ENCODE measurements at places on chromosomes 11 and 22.

DNA sequence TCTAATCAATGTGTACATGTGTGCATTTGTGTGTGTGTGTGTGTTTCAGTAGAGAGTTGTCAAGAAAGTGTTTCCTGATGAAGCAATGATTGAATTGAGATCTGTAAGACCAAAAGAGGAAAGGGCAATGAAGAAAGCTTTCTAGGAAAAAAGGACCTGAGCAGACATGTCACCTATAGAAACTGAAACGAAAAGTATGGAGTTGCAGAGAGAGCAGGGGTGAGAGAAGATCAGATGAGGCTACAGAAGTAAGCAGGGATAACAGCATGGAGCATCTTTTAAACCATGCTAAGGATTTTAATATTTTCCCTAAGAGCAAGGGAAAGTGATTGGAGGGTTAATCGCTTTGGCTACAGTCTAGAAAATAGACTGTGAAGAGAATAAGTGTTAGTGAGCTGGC lies 1459.4 kb upstream of the TENM4 start:
- no peak for DNase-seq

GRCh38 chr11:128227466-128227865 lies 359.9 kb downstream of the ETS1 start:
- DNase-seq: no peak

GRCh38 chr11:82864268-82864667 lies 36.0 kb downstream of the PRCP start:
- DNase-seq: peak; percentile 34

DNA sequence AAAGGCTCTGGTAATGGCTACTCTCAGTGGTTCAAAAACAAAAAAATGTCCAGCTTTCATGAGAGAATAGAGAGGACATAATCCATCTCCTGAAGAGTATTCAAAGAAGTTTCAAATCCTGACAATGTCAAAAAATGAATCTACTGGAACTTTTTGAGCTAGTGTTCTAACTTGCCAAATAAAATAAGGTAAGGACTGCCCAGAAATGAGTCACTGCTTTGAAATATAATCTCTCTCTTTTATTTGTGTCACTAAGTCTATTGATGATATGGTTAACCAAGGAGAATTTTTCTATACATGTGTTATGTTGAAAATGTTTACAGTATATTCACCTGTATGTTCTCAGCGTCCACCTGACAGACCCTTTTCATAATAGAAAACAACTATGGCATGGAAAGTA lies 3.4 kb downstream of the GUCY1A2 start:
- no peak for DNase-seq

GRCh38 chr11:289712-290620 lies 1.0 kb downstream of the PGGHG start:
- no peak for DNase-seq

- no peak for DNase-seq
These were observed 29.5 kb downstream of the KCNJ1 start for GRCh38 chr11:128837627-128838026.

DNA sequence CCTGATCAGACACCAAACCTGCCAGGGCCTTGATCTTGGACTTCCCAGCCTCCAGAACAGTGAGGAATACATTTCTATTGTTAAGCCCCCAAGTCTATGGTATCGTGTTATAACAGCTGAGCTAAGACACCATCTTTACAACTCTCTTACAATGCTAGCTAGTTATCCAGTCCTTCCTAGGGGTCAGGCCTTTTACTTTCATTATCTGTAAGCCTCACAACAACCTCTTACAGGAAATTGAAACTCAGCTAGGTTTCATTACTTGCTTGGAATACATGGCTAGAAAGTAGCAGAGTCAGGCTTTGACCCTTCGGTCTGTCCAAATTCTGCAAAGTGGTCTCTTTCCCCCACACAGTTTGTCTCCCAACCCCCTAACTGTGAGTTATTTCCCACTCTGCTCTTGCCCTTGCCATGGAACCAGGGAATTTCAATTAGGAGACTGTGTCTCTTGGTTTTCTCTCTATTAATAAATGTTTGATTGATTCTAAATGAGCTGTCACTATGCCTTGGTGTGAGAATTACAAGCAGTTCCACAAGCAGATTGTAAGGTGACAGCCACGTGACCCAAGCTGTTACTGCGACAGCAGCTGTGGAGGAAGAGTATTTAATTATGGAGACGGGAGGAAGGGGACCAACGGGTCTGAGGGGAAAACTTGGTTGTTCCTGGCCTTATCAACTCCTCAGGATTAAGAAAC lies 38.4 kb upstream of the CLMP start:
- no peak for DNase-seq

GRCh38 chr11:87942786-87943185 lies 232.5 kb downstream of the RAB38 start:
- DNase-seq: peak; percentile 20

DNA sequence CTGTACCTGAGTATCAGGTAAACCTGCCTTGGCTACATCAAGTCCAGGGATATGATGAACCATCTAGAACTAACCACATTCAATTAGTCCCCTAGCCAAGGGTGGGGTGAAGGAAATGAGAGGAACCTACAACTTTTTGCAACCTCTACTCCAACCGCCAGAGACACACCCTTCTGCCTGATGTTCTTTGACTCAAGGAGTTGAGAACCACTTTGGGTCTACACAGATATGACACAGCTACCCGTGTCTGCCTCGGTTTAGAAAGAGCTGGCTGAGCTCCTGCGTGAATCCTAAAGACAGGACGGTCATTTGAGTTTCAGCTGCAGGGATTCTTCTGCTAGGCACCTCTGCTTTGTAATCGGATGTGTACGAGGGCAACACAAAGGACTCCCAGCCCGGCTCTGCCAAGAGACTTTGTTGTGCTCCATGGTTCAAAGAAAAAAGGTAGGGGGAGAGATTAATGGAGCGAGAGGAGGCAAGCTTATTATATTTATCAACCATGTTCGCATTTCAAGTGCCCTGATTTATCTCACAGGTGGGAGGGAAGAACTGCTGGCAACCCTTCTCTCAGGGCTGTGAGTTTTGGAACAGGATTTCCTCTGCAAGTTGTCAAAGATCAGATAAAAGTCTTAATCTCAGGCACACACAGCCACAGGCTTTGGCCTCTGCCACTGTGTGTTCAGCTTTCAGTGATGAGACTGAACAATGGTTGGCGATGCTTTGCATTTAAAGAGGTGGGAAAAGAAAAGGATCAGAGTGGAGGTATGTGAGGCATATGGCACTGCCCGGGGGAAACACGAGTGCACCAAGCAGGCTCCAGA lies 35.1 kb downstream of the FLI1 start:
- DNase-seq: peak; percentile 52

DNA sequence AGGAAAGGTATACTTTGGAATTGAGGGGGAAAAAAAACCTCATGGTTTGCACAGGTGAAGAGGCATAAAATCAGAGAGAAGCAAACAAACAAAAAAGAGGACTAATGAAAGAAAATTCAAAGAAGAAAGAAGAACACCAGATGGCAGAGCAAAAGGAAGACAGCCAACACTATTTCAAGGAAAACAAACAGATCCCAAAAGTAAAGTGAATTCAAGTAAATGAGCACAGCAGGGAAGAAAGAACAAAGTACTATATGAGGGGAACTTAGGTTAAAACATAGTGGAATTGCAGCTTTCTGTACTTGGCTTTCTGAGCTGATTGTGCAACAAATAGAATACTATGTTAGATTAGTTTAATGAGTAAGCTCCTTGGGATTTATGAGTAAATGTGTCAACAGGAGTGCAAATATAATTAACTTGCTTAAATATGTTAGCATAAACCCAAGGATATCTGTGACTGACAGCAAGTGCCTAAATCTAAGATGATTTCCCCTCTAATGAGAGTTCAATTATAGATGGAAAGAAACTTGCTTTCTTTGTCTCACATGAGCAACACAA lies 404.6 kb upstream of the CNTN5 start:
- DNase-seq: no peak

- no peak for DNase-seq
These were observed 5.7 kb downstream of the RFPL1 start for GRCh38 chr22:29443861-29444792.

DNA sequence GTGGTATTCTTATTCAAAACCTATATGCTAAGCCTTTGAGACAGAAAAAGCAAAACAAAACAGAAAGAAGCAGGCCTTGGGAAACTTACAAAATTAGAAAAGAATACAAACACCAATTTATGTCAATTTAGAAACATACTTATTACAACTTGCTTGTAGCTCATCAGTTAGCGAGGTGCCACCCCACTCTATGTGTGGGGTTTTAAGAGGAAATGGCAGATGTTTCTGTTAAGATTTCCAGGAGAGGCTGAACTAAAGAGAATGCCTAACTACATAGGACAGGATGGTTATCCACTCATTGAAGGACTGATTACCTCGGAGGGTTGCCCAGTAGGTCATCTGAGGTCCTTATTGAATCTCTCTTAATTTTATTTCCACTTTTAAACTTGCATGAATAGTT lies 302.0 kb downstream of the ETS1 start:
- no peak for DNase-seq

DNA sequence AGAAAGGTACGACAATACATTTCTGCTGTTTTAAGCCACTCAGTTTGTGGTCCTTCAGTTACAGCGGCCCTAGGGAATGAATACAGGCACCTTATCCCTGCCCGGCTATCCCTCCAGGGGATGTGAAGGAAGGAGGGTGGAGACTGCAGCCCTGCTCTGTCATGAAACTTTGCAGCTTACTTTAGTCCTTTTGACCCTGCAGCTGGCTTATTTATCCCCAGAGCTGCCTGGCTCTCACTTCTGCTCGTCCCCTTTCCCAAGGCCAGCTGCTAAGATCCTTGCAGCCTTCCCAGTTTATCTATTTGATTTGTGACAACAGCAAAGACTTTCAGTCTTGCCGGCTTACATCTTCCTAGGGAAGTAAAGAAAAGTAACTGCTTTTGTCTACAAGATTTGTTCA lies 55.2 kb downstream of the SC5D start:
- DNase-seq: no peak

DNA sequence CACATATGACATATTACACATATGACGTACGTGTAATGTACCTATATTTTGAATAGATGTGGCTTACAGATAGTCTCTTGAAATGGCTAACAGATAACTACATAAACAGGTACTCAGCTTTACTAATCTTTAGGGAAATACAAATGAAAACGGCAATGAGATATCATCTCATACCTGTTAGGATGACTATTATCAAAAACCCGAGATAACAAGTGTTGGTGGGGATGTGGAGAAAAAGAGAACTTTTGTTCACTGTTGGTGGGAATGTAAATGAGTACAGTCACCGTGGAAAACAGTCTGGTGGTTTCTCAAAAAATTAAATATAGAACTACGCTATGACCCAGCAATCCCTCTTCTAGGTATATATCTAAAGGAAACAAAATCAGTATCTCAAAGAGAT lies 247.6 kb downstream of the ETS1 start:
- DNase-seq: no peak

DNA sequence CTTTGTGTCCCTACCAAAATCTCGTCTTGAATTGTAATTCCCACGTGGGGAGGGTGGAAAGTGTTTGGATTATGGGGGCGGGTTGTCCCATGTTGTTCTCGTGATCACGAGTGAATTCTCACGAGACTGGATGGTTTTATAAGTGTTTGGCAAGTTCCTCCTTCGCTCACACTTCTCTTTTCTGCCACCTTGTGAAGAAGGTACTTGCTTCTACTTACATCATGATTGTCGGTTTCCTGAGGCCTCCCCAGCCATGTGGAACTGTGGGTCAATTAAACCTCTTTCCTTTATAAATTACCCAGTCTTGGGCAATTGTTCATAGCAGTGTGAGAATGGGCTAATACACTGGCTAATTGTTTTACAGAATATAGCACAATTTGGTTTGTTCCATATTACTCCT lies 326.3 kb downstream of the GRM5 start:
- no peak for DNase-seq

GRCh38 chr11:61171907-61172306 lies 10.7 kb upstream of the VPS37C start:
- DNase-seq: no peak

DNA sequence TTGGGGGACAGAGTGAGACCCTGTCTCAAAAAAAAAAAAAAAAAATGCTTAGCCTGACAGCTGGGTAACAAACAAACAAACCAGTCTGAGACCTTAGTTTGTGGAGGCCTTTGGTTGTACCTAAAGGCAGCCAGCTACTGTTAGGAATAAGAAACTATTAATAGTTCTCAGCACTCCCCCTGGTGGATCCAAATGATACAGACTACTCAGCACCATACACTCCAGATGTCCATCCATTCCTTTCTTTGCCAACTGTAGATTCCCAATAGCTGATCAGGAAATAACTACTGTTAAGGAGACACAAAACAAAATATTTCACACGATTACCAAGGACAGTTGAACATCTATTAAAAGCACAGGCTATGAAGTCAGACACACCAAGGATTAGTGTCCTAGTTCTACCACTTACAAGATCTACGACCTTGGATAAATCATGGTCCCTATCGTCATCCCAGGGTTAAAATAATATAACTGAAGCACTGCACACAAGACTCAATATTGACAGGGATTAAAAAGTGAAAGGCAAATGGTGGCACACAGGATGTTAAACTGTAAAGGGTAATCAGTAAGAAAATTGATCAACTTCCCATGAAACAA lies 17.2 kb downstream of the CLDN25 start:
- peak; percentile 29 for DNase-seq

- no peak for DNase-seq
These were observed 2352.8 kb upstream of the RAG2 start for GRCh38 chr11:38950867-38951266.

DNA sequence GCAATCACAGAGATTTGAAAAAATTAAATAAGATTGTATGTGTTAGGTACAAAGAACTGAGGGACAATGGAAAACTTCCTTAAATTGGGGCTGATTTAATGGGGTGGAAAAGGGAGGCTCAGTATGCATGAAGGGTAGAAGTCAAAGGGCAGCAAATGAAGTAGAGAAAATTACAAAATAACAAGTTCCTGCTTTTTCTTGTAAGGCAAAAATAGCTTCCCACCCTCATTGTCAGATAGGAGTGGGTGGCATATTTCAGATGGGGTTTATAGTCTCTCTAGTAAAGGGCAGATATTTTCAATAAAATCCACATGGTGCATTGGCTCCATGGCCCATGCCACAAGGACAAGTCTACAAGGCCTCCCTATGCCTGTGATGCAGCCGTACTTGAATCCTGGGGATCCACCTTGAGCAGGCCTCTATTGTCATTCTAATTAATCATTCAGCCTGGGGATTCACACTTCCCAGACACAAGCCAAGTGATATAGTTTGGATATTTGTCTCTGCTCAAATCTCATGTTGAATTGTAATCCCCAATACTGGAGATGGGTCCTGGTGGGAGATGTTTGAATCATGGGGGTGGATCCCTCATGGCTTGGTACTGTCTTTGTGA lies 36.7 kb upstream of the SESN3 start:
- DNase-seq: no peak

GRCh38 chr11:14124886-14125285 lies 162.4 kb downstream of the SPON1 start:
- no peak for DNase-seq

- no peak for DNase-seq
These were observed 1517.0 kb downstream of the TBC1D22A start for GRCh38 chr22:48279461-48279756.

- DNase-seq: peak; percentile 12
These were observed 42.0 kb downstream of the MS4A2 start for GRCh38 chr11:60130496-60130895.

DNA sequence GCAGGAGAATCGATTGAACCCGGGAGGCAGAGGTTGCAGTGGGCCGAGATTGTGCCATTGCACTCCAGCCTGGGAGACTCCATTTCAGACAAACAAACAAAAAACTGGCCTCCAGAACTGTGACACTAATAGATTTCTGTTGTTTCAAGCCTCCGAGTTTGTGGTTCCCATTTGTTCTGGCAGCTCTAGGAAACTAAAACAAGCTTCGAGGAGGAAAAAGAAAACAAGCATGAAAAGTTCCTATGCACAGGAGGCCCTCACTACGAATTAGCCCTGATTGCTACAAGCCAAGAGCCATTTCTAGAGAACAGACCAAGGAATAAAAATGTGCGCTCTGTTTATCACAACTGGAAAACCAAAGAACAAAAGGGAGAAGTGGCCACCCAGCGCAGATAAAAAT lies 47.8 kb upstream of the SHANK2 start:
- no peak for DNase-seq

Data from renal pelvis (tissue), 12 donors.